ENCODE measurements at places on chromosomes 6 and 20.

DNA sequence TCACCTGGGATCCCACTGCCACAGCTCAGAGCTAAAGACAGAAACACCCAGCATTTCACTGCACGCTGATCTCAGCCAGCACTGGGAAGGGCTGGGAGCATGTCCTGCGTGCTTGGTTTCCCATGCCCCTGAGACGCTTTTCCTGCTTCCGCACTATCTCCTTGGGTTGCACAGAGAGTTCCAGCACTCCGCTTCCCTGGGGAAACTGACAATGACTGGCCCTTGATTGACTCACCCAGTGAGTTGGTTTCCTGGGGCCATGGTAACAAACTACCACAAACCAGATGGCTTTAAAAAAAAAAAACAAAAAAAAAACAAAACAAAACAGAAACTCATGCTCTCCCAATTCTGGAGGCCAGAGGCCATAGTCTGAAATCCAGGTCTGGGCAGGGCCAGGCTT, 14.8 kb upstream of the MAS1L start:
- H3K4me3 ChIP-seq, result no peak overlapping the region
- H3K27me3 ChIP-seq, result no peaks in the 10 kb centered on the region
- no peak for DNase-seq
- no peak overlapping the region for H3K27ac ChIP-seq

DNA sequence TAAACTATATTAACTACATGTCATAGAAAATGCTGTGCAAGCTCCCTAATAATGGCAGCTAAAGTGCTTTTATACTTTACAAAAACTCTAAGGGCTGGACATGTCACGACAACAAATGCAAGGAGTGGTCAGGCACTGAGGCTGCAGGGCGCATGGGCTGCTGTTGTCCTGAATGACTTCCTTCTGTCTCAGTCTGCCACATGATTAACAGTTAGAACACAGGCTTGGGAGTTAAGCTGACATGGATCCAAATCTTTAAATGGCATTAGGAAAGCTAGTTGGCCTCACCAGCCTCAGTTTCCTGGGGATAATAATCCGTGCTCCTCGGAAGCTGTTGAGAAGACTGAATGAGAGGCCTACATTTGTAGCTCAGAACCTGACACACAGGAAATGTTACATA, 57.4 kb downstream of the PREP start:
- no peaks in the 10 kb centered on the region for H3K4me1 ChIP-seq
- DNase-seq, result no peak
- no peak overlapping the region for H3K27ac ChIP-seq
- no peak overlapping the region for H3K4me3 ChIP-seq

- no peaks in the 10 kb centered on the region for H3K27me3 ChIP-seq
- H3K27ac ChIP-seq, result no peak overlapping the region
- peak; percentile 64 for DNase-seq
- peaks cover 20% of the 10 kb centered on the region for H3K4me1 ChIP-seq
- no peak overlapping the region for H3K4me3 ChIP-seq
- H3K36me3 ChIP-seq, result no peaks in the 10 kb centered on the region
Observed at GRCh38 chr6:44661221-44662008, 273.9 kb downstream of the CDC5L start.

DNA sequence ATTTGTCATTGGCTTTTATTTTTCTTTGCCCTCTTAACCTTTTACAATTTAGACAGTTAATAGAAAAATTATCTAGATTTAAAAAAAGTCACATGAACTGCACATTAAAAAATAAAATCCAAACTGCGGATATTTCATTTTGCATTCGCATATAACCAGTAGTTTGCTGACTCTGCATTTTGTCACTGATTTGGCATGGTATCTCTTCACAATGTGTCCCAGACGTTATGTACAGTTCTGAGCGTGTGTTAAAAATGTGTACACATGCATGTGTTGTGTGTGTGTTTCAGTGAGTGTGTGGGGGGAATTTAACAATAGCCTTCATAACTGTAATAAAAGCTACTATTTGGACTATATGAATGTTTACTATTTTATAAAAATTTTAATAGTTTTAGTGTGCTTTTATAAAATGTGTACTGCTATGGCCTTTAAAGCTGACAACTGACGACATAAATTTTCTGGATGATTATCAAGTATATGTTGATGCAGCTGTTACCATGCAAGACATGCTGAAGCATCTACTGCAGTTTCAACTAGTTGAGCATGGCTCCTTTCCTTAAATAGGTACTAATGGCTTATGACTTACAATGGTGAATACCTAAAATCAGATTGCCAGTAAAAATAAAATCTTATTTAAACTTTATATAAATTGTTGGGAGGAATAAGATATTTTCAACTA, 67.7 kb downstream of the HMGCLL1 start:
- DNase-seq, result no peak
- H3K4me1 ChIP-seq, result no peaks in the 10 kb centered on the region
- H3K36me3 ChIP-seq, result no peaks in the 10 kb centered on the region
- H3K27me3 ChIP-seq, result no peaks in the 10 kb centered on the region

GRCh38 chr20:36274181-36274841, 31.8 kb upstream of the DLGAP4 start:
- DNase-seq, result no peak
- no peak overlapping the region for H3K4me3 ChIP-seq
- H3K27me3 ChIP-seq, result no peaks in the 10 kb centered on the region
- H3K4me1 ChIP-seq, result no peaks in the 10 kb centered on the region

- peak; percentile 8 for DNase-seq
- no peak overlapping the region for H3K27ac ChIP-seq
- H3K4me3 ChIP-seq, result no peak overlapping the region
Observed at GRCh38 chr6:72905705-72906478, 284.0 kb downstream of the KCNQ5 start.

DNA sequence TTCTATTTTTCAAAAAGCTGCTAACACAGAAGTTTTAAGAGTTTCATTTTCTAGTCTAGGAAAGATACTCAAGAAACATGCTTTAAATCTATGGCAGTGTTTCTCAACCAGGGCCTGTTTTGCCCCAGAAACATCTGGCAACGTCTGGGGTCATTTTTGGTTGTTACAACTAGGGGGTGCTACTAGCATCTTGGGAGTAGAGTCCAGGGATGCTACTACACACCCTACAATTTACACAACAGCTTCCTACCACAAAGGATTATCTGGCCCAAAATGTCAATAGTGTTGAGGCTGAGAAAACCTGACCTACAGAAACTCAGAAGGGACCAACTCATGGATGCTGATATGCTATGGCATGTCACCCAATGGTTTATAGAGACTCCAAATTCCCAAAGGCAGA, 24.4 kb downstream of the SERAC1 start:
- H3K4me3 ChIP-seq, result no peak overlapping the region
- no peaks in the 10 kb centered on the region for H3K27me3 ChIP-seq

GRCh38 chr6:54846857-54847674, 495 bp downstream of the FAM83B start:
- no peaks in the 10 kb centered on the region for H3K4me1 ChIP-seq
- H3K27me3 ChIP-seq, result no peaks in the 10 kb centered on the region
- DNase-seq, result peak; percentile 65
- peak overlapping the region; percentile 0 for H3K27ac ChIP-seq
- H3K4me3 ChIP-seq, result peak overlapping the region; percentile 65
- no peaks in the 10 kb centered on the region for H3K36me3 ChIP-seq

GRCh38 chr6:156883497-156884252, 106.5 kb downstream of the ARID1B start:
- no peaks in the 10 kb centered on the region for H3K27me3 ChIP-seq
- no peaks in the 10 kb centered on the region for H3K36me3 ChIP-seq
- no peak for DNase-seq

GRCh38 chr6:16285467-16286150, 47.2 kb downstream of the GMPR start:
- peak; percentile 20 for DNase-seq
- no peaks in the 10 kb centered on the region for H3K27me3 ChIP-seq

GRCh38 chr6:46251583-46252339, 81.0 kb upstream of the ENPP5 start:
- H3K4me3 ChIP-seq, result no peak overlapping the region
- no peak overlapping the region for H3K27ac ChIP-seq
- no peak for DNase-seq
- no peaks in the 10 kb centered on the region for H3K27me3 ChIP-seq
- H3K4me1 ChIP-seq, result no peaks in the 10 kb centered on the region

DNA sequence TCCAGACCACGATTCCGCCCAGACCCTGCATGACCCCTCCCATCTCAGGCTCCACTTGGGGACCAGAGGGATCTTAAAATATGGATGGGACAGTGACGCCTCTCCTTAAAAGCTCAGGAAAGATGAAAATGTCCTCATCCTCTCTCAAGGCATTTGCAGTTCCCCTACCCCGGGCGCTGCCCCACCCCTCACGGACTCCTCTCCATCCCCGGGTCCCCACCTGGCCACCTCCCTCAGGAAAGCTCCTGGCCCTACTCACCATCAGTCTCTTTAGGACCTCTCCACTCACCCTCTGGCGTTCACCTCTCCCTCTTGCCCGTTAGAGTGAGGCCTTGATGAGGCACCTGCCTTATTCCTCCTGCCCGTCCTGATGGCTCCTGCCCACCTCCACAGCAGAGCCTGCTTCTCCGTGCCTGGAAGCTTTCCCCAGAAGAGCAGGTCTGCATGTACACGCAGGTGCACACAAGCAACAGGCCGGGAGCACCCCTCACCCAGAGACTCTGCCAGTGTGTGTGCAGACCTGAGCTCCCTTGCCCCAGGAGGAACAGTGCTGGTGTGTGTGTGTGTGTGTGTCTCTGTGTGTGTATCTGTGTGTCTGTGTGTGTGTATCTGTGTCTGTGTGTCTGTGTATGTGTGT, 105.6 kb upstream of the NXT1 start:
- H3K27me3 ChIP-seq, result no peaks in the 10 kb centered on the region
- H3K4me1 ChIP-seq, result no peaks in the 10 kb centered on the region
- no peak overlapping the region for H3K27ac ChIP-seq
- no peak for DNase-seq
- H3K4me3 ChIP-seq, result no peak overlapping the region
- no peaks in the 10 kb centered on the region for H3K36me3 ChIP-seq

DNA sequence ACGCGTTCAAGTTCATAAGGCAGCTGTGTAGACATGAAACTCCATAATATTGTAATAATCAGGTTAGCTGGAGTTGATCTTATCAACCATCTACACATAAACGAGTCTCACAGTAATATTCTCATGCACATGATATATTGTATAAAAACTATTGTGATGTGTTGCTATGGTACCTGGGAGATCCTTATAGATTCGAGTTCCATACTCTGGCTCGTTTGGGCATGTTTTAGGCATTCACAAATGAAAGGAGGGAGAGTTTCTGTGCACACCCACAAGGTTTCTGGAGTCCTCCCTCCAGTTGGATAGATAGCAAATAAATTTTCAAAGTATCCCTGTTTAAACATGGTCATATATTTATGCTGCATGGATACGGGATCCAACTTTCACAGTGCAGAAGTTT, 567.5 kb upstream of the SLC35B3 start:
- no peak for DNase-seq
- H3K4me1 ChIP-seq, result no peaks in the 10 kb centered on the region

DNA sequence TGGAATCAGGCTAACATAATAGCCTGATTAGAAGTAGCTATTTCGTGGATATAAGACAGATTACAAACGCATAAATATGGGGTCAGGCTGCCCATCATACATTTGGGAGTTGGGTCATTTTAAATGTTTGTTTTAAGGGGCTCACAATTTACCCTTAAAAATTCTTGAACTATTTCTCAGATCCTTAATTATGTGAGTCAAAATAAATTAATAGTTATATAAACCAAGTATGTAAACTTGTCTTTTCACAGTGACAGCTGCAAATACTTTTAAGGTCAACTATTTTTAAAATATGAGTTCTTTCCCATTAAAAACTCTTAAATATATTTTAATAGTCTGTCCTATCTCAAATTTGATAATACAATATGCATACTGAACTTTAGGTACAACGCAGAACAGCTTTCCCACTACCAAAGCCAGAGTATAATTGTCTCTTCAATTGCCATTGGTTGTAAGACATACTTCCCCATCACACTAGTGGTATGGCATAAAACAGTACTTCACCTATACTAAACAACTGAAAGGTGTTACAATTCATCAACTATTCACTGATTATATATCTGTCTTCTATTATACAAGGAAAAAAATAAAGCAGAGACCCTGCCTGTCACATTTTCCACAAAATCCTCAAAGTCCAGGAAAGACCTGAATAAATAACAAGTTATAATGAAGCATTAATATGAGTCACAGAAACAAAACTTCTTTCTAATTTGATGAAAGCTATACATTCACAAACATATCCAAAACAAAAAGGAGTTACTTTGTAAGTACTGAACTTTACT, 80.8 kb upstream of the COL21A1 start:
- no peaks in the 10 kb centered on the region for H3K4me1 ChIP-seq
- H3K36me3 ChIP-seq, result no peaks in the 10 kb centered on the region
- no peak overlapping the region for H3K4me3 ChIP-seq
- no peaks in the 10 kb centered on the region for H3K27me3 ChIP-seq
- H3K27ac ChIP-seq, result no peak overlapping the region

DNA sequence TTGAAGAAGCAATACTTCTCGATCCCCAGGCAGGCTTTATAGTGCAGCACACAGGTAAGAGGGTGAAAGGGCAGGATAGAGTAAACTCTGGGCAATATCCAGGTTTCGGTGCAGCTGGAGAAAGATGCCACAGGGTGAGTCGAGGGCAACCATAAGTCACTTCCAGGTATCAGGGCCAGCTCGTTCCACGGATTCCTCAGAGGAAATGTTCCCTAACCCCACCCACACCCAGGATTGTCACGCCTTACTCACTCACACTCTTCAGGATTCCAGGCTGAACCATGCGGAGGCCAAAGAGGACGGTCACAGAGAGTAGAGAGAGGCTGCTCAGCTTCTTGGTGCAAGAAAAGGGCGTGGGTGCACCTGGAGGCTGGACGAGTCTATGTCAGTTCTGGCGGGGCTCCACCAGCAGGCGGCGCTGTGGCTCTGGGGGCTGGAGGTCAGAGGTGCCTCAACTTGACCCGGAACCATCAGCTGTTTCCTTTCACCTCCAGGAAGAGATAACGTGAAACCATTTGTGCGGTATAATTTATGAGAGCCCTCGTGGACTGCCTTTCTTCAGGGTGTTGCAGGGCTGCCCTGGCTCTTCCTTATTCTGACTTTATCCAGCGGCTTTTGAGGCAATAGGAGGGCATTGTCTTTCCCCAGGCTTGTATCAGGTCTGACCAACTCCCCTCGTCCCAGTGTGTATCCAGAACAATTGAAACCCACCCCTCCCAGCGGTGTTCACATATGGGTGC, 14.5 kb upstream of the WFDC12 start:
- no peak overlapping the region for H3K4me3 ChIP-seq
- no peak overlapping the region for H3K27ac ChIP-seq
- H3K27me3 ChIP-seq, result no peaks in the 10 kb centered on the region
- no peaks in the 10 kb centered on the region for H3K36me3 ChIP-seq
- no peaks in the 10 kb centered on the region for H3K4me1 ChIP-seq

DNA sequence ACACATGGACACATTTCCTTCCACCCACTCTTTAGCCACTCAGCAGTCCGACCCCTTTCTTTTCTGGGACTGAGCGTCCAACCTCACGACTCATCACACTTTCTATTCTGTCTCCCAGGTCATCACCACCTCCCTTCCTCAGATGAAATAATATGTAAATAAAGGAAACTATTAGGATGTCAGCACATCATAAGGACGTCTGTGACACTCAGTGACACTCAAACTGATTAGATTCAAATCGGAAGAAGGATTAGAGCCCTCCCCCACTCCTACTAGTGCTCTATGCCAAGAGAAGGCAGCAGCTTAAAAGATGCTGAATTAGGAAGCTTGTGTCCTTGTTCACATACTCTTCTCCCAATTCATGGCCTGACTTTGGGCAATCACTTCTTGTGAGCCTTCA, 113.6 kb downstream of the TNFRSF21 start:
- DNase-seq, result no peak
- no peaks in the 10 kb centered on the region for H3K36me3 ChIP-seq
- H3K4me1 ChIP-seq, result no peaks in the 10 kb centered on the region
- H3K27me3 ChIP-seq, result no peaks in the 10 kb centered on the region

GRCh38 chr20:42402455-42402854, 784.3 kb upstream of the CHD6 start:
- H3K4me3 ChIP-seq, result no peak overlapping the region
- H3K4me1 ChIP-seq, result no peaks in the 10 kb centered on the region
- H3K27ac ChIP-seq, result no peak overlapping the region
- H3K27me3 ChIP-seq, result no peaks in the 10 kb centered on the region
- peak; percentile 7 for DNase-seq

All from mesendoderm (in vitro differentiated cells).